ENCODE measurements at places on chromosomes 1 and 21.
A peak's percentile ranks its signal among the peaks of the same experiment; 100 is the strongest.

DNA sequence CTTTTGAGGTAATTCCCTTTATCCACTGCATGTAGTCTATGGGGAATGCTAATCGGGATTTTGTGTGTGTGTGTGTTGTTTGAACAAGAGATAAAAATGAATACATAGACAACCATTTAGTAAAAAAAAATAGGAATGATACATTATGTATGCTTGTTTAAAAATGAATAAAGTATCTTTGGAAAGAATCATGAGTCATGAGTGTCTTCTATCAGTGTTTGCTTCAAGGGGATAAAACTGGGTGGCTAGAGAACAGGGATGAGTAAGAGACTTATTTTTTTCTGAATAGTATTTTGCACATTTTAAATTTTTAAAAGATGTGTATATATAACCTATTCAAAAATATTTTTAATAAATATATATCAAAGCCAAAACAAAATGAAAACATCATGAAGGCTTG lies 839.4 kb upstream of the ADGRL4 start:
- DNase-seq, result no peak

DNA sequence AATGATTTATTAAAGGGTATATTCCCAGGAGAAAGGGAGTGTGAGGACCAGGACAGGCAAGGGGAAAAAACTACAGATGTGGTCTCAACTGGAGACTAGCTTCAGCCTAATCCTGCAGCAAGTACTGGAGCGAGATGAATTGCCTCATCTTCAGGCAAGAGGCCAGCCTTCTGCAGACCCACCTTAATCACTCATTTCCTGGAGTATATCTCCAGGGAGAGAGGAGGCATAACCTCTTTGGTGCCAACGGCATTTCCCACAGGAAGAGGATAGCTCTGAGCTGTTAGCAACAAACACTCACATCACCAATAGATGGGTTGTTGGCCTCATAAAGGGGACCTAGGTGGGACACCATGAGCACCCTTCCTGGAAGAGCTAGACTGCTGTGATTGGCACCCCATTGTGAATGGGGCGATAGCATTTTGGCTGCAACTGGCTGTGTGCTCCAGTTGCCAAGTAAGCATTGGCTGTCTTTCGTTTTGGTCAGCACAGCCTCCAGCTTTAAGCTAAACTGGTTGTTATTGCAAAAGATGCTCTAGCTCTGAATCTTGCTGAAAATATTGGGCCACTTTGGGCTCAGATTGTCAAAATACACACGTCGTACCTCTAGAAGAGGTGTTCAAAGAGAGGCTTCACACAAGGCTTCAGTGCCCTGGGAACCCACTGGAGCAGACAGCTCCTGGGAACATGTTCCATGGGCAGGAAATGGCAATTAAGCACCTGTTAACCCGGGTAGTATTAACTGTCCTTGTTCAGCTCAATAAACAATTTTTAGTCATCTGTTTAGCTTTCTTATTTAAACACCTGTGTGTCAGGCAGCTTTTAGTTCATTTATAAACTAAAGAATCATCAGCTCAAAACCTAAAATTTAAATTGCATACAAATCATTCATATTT lies 314.8 kb upstream of the C1orf87 start:
- no peak for DNase-seq

DNA sequence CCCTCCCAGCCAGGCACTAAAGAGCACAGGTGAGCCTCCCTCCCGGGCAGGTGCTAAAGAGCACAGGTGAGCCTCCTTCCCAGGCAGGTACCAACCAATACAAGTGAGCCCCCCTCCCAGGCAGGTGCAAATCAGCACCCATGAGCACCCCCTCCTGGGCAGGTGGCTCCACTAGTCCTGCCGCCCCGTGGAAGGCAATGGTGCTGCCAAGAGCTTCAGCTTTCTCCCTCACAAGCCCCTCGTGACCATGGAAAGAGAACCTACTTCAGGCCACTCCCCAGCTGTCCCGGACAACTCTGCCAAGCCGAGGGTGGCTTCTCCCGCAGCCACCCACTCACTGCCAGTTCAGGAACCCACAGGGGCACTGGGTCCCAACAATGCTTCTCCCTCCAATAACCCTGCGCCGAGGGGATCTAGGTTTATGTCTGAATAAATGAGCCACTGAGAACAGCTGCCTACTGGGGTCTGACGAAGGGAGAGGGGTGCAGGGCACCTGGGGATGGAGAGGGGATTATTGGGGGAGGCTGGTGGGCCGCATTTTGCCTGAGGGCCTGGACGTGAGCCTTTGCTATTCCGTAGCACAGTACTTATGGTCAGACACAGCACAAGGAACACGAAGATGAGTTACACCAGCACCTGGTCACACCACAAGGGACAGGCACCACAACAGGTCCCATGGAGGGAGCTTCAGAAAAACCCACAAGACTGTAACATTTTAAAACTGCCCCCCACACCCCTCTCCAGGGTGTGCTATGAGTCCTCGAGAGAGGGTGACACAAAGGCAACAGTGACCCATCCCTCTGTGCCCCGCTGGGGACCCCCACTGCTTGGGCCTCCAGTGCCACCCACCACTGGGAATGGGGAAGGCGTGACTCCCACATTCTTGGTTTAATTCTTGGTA lies 46.3 kb downstream of the PRDM15 start:
- DNase-seq, result no peak

- DNase-seq, result peak; percentile 81
These were observed 612.9 kb downstream of the PTPRU start for GRCh38 chr1:29849038-29849750.

GRCh38 chr1:172704420-172705210 lies 45.7 kb downstream of the FASLG start:
- no peak for DNase-seq

GRCh38 chr1:214584805-214585766 lies 17.9 kb upstream of the CENPF start:
- DNase-seq, result no peak

GRCh38 chr21:34886240-34887104 lies 162.6 kb downstream of the RUNX1 start:
- no peak for DNase-seq

GRCh38 chr1:9761855-9762254 lies 61.9 kb downstream of the CLSTN1 start:
- no peak for DNase-seq

- DNase-seq, result no peak
These were observed 12.1 kb downstream of the TIE1 start for GRCh38 chr1:43312663-43313515.

DNA sequence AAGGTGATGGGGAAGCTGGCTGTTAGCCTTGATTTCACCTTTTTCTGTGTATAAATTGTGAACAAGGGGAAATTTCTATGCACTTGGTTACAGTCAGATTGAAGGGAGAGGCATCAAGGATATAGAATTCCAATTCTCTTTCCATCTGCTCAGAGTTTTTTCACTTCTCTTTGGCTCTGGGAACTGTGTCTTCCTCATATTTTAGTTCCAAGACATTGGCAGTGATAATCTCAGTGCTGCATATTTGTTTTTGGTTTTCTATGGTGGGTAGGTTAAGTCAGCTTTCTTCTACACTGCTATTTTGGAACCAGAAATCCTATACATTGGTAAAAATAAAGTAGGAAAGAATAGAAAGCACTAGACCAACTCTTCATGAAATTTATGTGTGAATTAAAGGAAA lies 569.6 kb upstream of the CXADR start:
- DNase-seq, result no peak

DNA sequence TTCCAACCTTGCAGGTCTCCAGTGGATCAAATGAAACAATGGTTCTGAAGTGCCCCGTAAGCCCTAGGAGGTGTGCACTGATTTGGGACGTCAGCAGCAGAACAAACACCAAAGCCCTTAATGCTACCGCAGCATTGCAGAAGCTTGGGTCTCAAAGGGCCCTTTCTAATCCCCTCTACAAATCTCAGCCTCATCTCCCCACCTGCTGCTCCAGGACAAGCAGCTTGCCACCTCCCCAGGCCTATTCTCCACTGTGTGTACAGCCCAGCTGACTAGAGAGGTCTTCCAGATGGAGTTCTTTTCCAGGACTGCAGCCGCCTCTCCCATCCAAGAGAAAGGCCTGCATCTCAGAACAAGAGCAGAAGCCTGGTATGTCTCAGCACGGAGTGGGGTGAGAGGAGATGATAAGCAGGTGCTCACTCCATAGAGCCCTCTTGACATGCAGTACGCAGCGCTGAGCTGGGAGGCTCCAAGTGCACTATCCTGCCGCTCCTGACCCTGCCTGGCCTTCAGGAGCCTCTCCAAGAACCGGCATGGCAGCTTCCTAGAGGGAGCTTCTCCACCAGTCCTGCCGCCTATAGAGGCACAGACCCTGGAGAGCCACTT lies 46.3 kb downstream of the MRPL37 start:
- DNase-seq, result peak; percentile 90

DNA sequence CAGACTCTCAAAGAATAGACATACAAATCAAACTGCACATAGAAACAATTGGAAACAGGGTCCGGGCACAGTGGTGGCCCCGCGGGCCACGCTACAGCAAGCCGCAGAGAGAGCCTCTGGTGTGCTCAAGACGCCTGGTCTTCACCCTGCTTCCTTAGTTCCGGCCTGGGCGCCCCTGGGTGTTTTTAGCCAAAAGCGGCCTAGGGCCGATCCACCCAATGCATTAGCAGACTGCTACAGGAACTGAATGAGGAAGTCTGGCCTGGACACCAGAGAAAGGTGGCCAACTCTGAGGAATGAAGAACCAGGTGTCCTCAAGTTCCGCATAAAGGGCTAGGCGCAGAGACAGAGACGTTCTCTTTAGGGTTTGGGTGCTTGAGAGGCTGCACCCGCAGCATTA lies 1.7 kb downstream of the PRRX1 start:
- DNase-seq, result no peak

- no peak for DNase-seq
These were observed 480.4 kb upstream of the ZRANB2 start for GRCh38 chr1:71561206-71561605.

- no peak for DNase-seq
These were observed 5.9 kb downstream of the MYCBP start for GRCh38 chr1:38867208-38867607.

DNA sequence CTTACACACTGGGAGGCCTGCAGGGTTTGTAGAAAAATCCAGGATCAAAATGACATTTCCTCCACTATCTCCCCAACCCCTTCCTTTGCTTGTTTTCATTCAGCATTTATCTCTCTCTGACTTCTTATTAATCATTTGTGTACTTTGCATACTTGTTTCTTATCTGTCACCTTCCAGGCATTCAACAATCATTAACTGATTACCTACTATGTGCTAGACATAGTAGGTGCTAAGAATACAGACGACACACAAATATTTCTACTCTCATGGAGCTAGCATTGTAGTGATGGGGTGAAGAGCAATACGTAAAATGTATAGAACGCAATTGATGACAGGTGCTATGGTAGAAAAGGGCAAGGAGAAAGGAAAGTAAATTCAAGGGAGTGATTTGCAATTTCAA lies 20.9 kb downstream of the TRABD2B start:
- no peak for DNase-seq

- DNase-seq, result peak; percentile 69
These were observed 106.4 kb downstream of the ZC3H11B start for GRCh38 chr1:219506473-219506899.

DNA sequence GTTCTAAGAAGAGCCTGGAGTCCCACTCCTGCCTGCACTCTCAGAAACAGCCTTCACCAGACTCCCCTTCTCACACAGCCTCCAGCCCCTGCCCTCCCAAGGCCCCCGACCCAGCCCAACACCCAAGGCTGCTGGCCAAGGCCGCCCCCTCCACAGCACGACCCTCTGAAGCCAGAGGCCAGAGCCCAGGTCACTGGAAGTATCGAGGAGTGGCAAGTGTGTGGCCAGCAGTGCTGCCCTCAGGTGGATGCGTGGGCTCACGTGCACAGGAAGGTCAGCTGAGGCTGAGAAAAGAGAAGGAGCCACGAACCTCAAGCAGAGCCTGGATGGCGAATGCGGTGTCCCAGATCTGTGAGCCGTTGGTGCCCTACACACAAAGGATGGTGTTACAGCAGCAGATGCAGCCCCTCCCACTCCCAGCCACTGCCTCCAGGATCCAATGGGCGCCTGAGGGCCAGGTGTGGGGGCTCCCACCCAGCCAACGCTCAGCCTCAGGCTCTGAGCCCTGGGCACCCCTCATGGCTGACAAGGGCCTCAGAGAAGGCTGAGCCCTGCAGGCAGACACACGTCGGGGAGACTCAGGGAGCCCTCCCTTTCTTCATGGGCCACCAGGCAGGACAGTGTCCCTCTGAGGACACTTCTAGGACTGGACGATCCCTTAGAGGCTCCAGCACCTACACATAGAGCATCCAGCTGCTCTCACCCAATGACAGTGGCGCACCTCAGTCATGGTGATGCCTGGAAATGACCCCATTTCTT lies 18.0 kb downstream of the LSS start:
- DNase-seq, result no peak

GRCh38 chr1:175498002-175498401 lies 245.4 kb downstream of the TNR start:
- no peak for DNase-seq

DNA sequence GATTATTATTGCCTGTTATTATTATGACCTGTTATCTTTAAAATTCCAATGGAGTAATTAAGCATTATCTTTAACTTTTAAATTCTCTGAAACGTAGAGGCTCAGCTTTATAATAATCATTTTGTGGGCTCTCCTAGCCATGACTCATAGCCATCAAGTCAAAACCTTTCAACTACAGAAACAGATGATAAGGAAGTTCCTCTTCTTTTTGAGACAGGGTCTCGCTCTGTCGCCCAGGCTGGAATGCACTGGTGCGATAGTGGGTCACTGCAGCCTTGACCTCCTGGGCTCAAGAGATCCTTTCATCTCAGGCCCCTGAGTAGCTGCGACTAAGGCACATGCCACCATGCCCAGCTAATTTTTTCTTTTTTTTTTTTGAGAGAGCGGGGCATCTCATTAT lies 43.5 kb downstream of the CHML start:
- DNase-seq, result no peak

DNA sequence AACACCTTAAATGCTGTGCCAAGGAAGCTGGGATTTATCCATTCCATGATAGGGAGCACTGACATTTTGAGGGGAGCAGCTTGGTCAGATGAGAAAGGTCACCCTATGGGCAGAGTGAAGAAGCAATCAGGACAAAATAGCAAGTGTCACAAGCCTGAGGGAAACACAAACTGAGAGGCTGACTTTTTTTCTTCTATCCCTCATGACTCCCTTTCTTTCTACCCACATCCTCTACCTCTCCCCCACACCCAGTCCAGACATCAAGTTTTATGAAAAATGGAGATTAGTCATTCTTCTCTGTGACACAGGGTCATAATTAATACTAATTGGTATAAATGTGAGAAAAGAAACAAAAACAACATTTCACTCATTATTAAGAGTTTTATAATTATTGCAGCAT lies 103.1 kb downstream of the SLC25A24 start:
- DNase-seq, result no peak

DNA sequence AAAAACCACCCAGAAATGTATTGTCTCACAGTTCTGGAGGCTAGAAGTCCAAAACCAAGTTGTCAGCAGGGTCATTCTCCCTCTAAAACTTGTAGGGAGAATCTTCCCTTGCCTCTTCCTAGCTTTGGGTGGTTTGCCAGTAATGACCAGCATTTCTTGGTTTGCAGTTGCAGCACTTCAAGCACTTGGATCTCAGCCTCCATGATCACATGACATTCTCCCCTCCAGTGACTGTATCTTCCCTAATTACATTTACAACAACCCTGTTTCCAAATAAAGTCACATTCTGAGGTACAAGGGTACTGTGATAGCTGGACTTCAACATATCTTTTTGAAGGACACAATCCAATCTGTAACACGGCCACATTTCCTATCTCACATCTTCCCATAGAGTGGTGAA lies 37.2 kb downstream of the EVI5 start:
- no peak for DNase-seq

Data from WERI-Rb-1 (cell line).